CD4-positive, alpha-beta T cell treated with Interleukin-21 for 1 hour (primary cell): ENCODE measurements at places on chromosomes 4 and X.

GRCh38 chr4:106051514-106051913, 156.2 kb downstream of the NPNT start:
- DNase-seq, result no peak

GRCh38 chrX:118702741-118703140, 24.7 kb upstream of the IL13RA1 start:
- DNase-seq, result no peak

- no peak for DNase-seq
Measured at GRCh38 chr4:38105475-38106220, 145.4 kb downstream of the PTTG2 start.

DNA sequence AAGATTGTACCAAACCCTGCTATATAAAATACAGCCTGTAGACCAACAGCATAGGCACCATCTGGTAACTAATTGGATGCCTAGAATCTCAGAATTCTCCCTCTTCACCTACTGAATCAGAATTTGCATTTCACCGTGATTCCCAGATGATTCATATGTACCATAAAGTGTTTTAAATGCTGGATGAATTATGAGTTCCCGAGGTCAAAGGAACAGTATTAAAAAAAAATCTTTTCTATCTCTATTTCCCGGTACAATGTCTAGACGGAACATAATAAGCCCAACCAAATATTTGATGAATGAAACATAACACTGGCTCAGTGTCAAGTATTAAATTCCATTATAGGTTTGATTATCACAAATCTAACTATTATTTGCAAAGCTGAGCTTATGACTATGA, 280.0 kb downstream of the ANKRD50 start:
- DNase-seq, result no peak

GRCh38 chrX:152901816-152902501, 4.1 kb downstream of the ZNF185 start:
- no peak for DNase-seq

- DNase-seq, result no peak
Measured at GRCh38 chr4:137674066-137674465, 141.8 kb upstream of the PCDH18 start.

DNA sequence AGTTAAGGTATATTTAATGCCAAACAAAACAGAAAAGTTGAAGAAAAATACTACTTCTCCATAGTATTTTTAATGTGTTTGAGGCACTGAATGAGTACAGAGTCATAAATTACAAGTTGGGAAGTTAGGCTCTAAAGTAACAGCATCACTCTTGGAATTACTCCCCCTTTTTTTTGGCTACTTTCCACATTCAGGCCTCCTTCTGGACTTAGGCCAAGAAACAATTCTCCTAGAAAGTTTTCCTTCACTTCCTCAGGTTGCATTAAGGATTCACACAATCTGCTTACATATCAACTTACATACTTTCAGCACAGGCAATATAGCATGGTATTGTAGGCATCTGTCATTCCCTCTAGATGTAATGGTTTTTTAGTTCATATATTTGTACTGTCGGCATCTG, 52.1 kb downstream of the TMEM165 start:
- no peak for DNase-seq

- DNase-seq, result no peak
Measured at GRCh38 chr4:67704843-67705242, 3.9 kb upstream of the UBA6 start.

- no peak for DNase-seq
Measured at GRCh38 chr4:110019153-110019552, 106.5 kb downstream of the EGF start.

DNA sequence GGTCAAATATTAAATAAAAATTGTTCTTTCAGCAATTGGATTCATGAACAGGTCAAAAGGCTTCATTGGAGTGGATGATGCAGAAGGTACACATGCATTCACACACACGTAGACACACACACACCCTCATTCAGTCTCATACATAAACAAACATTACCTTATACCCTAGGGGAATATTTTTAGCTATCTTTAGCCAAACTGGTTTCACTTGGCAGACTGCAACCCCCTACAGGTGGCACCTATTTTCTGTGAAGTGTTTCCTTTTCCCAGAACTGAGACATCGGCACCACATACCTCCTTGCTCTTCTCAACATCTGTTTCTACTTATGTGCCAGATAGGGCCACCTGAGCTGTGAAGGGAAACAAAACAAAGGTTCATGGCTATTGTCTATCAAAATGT, 18.5 kb upstream of the KDR start:
- DNase-seq, result no peak

GRCh38 chrX:111322231-111322855, 52.1 kb upstream of the CAPN6 start:
- no peak for DNase-seq

DNA sequence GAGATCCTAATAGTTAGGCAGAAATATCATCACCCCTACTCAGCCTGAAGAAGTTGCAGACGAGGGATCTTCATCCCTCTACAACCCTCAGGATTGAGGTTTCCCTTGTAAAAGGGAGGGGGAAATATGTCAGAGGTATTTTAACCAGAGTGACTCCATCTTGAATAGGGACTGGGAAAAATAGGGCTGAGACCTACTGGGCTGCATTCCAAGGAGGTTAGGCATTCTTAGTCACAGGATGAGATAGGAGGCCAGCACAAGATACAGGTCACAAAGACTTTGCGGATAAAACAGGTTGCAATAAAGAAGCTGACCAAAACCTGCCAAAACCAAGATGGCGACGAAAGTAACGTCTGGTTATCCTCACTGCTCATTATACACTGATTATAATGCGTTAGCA, 17.5 kb downstream of the IL13RA2 start:
- DNase-seq, result no peak

- no peak for DNase-seq
Measured at GRCh38 chrX:21678048-21678612, 20.0 kb upstream of the KLHL34 start.

- peak; percentile 65 for DNase-seq
Measured at GRCh38 chrX:129823115-129823514, 20.6 kb downstream of the ZDHHC9 start.
